ENCODE measurements at places on chromosomes 6 and 20.

DNA sequence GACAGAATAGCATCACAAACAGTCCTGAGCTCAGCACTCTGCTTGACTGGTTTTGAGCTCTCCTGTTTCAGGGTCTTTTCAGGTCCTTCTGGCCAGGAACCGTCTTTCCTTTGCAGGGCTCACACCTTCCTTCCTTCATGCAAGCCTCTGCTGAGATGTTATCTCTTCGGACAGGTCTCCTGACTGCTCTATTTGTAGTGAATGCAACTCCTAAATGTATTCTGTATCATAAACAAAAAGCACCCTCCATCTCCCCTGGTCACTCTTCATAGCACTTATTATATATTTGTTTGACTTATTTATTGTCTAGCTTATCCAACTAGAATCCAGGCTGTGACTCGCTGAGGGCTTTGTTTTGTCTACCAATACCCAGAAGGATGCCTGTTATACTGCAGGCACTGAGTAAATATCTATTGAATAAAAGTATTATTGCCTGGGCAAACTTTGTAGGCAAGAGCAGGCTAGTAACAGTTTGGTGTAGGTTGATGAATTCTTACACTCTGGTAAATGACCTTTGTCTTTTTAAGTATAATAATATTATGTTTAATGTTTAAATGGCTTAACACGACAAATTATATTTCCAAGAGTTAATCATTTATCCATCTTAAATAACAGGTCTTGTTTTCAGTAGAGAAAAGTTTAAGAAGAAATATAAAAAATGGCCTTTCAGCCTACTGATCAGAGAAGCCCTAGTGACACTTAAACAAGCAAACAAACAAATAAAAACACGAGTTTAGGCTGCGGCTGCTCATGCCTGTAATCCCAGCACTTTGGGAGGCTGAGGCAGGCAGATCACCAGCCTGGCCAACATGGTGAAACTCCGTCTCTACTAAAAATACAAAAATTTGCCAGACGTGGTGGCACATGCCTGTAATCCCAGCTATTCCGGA is 199.7 kb downstream of the BCAS1 start:
- H3K27ac ChIP-seq, result peak overlapping the region; percentile 56
- no peaks in the 10 kb centered on the region for H3K36me3 ChIP-seq
- H3K4me1 ChIP-seq, result peaks cover 72% of the 10 kb centered on the region
- no peak for DNase-seq

DNA sequence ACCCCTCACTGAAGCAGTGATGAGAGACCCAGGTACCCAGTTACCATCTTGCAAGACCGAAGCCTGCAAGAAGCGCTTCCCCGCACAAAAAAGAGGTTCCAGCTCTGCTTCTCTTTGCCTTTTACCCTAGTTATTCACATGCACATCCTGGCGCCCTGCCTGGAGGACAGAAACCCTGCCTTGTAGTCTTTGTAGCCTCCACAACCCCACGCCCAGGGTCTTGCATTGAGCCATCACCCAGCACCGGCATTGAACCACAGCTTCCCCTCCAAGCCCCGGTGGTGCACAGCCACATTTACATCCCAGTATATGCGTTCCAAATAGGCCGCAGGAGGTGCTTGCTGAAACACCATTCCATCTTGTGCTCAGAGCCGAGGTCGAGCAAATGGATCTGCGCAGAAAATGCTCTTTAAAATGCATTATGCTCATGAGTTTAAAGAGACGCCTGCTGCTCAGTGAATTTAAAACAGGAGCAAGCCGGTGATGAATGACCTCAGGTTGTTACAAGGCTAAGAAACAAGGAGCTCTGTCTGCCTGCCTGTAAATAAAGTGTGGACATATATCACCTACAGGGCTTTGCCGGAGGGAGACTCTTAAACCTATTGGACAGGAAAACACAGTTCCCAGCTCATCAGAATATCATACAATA is 61.7 kb downstream of the GNAS-AS1 start:
- no peak overlapping the region for H3K4me3 ChIP-seq
- no peaks in the 10 kb centered on the region for H3K36me3 ChIP-seq
- no peak for DNase-seq
- no peak overlapping the region for H3K27ac ChIP-seq
- no peaks in the 10 kb centered on the region for H3K4me1 ChIP-seq

GRCh38 chr6:82196161-82196560 is 51.4 kb downstream of the IBTK start:
- H3K27me3 ChIP-seq, result no peaks in the 10 kb centered on the region
- DNase-seq, result no peak
- H3K36me3 ChIP-seq, result peaks cover 26% of the 10 kb centered on the region
- H3K27ac ChIP-seq, result no peak overlapping the region

DNA sequence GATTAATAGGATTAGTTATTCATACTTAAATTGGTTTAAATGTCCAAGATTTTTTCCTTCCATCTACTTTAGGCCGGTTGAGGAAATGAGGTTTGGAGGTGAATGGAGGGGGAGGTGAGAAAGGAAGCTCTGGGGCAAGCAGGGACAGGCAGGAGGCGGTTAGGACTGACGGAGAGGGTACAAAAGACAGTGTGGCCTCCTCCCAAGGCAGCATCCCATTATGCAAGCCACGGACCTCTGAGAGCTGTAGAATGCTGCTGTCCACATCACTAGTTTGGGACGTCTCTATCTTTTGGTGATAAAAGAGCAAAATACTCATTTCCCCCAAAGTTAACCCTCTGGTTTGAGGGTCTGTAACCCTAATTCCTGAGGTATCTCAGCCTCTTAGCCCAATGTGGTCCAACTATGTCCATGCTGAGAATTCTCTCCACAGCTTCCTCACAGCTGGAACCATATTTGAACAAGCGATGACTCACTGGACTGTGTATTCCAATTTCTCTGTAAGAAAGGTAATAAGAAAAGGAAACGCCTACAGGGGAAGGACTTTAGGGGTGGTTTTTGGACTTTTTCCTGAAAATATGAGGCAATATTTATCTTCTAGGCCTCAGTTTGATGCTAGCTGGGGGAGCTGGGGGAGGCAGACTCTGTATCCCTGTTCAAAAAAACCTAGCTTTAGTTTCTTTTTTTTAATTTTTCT is 172.2 kb downstream of the TFAP2B start:
- DNase-seq, result no peak
- peaks cover 2% of the 10 kb centered on the region for H3K27me3 ChIP-seq
- no peak overlapping the region for H3K27ac ChIP-seq
- no peaks in the 10 kb centered on the region for H3K4me1 ChIP-seq
- no peaks in the 10 kb centered on the region for H3K36me3 ChIP-seq

DNA sequence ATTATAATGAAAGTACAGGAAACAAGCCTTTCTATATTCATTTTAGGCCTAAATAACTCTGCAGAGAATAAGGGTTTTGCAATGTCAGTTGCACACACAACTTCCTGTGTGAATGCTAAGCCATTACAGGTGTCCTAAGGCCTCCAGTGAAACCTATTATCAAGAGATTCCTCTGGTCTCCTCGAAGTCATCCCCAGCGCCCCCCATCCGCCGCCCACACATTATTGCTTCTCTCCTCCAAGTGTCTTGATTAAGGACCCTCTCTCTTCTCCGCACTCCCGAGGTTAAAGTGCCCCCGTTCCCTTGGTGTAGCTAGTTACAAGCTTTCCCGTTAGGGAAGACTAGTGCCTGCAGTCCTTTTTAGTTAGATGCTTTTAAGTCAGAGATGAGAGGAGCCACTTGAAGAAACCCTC is 1.3 kb downstream of the HIVEP2 start:
- H3K27ac ChIP-seq, result peak overlapping the region; percentile 100
- peaks cover 66% of the 10 kb centered on the region for H3K4me1 ChIP-seq
- peaks cover 7% of the 10 kb centered on the region for H3K36me3 ChIP-seq
- H3K4me3 ChIP-seq, result peak overlapping the region; percentile 96

GRCh38 chr20:41650231-41650948 is 32.2 kb upstream of the CHD6 start:
- H3K27ac ChIP-seq, result no peak overlapping the region
- no peak for DNase-seq

GRCh38 chr20:50446351-50447101 is 63.7 kb upstream of the PTPN1 start:
- H3K27ac ChIP-seq, result no peak overlapping the region
- peaks cover 19% of the 10 kb centered on the region for H3K27me3 ChIP-seq
- peaks cover 34% of the 10 kb centered on the region for H3K4me1 ChIP-seq
- no peak overlapping the region for H3K4me3 ChIP-seq
- DNase-seq, result no peak
- H3K36me3 ChIP-seq, result peaks cover 3% of the 10 kb centered on the region

GRCh38 chr6:137102851-137103492 is 58.2 kb upstream of the IL20RA start:
- DNase-seq, result peak; percentile 57
- no peaks in the 10 kb centered on the region for H3K27me3 ChIP-seq
- peaks cover 17% of the 10 kb centered on the region for H3K36me3 ChIP-seq

DNA sequence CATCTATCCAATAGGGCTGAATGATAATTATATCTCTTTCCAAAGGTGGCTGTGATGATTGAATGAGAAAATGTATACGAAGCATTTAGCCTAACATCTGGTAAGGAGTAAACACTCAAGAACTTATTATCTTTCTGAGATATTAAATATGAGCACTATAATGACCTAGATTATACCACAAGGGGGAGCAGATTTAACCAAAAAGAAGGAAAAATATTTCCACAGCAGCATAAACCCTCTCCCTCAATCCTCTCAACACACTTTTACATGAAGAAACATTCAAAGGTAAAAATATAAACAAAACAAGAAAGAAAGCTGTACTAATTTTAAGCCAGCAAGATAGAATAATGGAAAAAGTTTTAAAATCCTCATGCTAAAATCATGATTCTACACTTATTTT is 68.4 kb downstream of the SHPRH start:
- peaks cover 51% of the 10 kb centered on the region for H3K36me3 ChIP-seq
- no peaks in the 10 kb centered on the region for H3K4me1 ChIP-seq
- no peak overlapping the region for H3K4me3 ChIP-seq
- H3K27me3 ChIP-seq, result no peaks in the 10 kb centered on the region

Data from activated T-helper 1 cell treated with anti-CD3 and anti-CD28 coated beads, Interleukin-12 subunit alpha, Interleukin-12 subunit beta, Interleukin-2, Interleukin-4 antibody, amounts not matched to agents 30 ng/mL and 10 ng/mL and 1 ng/mL, durations not matched to agents 14 hours and 24 hours and 36 hours (primary cell).